ENCODE measurements at places on chromosomes 7 and 10. TPM values are rescaled to one million over a fixed set of nuclear protein-coding genes. Genes with fewer than 3 reads are reported as not detected.

Gene DNAAF5
- 29.2 TPM for polyA plus RNA-seq

Gene NKX1-2
- not detected for polyA plus RNA-seq

Gene ZNF425
- polyA plus RNA-seq, result 8.6 TPM

Gene TRPV5
- 0.76 TPM for polyA plus RNA-seq

- DNase-seq, result no peak
Measured at GRCh38 chr7:31125171-31125570, 73.1 kb downstream of the ADCYAP1R1 start.

GRCh38 chr10:5651388-5651764, 15.0 kb downstream of the ASB13 start:
- DNase-seq, result no peak
